Astrocyte (in vitro differentiated cells and primary cell): ENCODE measurements at places on chromosomes 11 and 22. TPM values are rescaled to one million over a fixed set of nuclear protein-coding genes. Genes with fewer than 3 reads are reported as not detected.
A peak's percentile ranks its signal among the peaks of the same experiment; 100 is the strongest.

DNA sequence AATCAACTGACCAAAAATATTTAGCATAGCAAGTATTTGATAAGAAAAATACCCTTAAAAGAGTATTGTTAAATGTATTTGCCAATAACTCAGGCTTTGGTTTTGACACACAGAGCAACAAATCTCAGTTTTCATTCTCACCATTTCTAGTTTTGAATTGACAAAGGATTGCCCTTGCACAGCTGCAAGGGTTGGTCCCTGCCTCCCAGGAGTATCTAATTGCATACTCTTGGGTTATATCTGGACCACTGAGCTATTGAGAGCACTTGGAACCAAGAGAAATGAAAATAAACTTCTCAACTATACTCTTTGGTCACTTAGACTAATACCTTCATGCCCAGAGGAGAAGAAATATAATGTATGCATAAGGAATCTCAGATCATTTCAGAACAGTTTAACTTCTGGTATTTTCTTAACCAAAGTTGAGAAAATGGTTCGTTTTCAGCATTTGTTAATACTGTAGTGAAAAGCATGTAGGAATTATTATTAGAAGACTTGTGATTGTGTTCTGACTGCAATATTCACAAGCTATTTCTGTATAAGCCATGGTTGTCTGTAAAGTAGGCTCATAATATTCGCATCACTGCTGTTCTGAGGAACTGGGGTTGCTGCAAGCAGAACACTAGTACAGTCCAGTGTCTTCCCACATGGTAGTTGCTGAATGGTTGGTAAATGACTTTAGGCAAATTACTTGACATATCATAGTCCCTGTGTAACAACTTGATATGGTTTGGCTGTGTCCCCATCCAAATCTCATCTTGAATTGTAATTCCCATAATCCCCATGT, 7.9 kb downstream of the C2CD3 start:
- H3K27me3 ChIP-seq = no peaks in the 10 kb centered on the region
- no peak for DNase-seq
- H3K4me1 ChIP-seq = no peaks in the 10 kb centered on the region

Gene FXYD6
- total RNA-seq = 8.1 and 10.5 TPM in 2 replicates

Gene DUSP18
- 8.6 and 10.2 TPM in 2 replicates for total RNA-seq

DNA sequence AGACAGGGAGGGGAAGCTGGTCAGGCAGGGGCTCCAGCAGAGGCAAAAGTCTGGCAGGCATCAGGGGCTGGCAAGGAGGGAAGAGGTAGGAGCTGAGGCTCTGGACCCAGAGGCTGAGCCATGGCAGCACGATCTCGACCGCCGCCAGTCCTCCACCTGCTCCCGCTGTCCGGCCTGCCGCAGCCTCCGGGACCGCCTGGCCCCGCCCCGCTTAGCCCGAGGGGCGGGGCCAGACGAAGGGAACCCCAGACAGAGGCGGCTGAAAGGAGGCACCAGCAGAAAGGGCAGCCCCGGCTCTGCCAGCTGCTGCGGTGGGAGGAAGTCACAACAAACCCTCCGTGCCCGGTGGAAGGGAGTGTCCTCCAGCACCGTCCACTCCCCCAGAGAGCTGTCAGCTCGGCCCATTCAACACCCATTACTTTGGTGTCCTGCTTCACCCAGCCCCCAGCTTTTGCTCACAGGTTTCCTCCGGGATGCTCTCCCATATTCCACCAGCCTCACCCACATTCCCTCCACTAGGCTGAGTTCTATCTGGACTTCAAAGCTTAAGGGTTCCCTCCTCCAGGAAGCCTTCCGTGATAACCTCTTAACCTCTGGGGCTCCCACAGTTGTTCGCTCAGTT, at the start of gene MFNG:
Gene MFNG, minus strand, starts transcription at position 161 of the 622 bp plus-strand sequence. CDS start 207 bp downstream, outside the sequence.
- no peaks in the 10 kb centered on the region for H3K27me3 ChIP-seq
- H3K27ac ChIP-seq = no peak within 1 kb of the TSS
- H3K4me3 ChIP-seq = no peak within 1 kb of the TSS
- DNase-seq = no peak
- peaks cover 9% of the 10 kb centered on the region for H3K4me1 ChIP-seq

DNA sequence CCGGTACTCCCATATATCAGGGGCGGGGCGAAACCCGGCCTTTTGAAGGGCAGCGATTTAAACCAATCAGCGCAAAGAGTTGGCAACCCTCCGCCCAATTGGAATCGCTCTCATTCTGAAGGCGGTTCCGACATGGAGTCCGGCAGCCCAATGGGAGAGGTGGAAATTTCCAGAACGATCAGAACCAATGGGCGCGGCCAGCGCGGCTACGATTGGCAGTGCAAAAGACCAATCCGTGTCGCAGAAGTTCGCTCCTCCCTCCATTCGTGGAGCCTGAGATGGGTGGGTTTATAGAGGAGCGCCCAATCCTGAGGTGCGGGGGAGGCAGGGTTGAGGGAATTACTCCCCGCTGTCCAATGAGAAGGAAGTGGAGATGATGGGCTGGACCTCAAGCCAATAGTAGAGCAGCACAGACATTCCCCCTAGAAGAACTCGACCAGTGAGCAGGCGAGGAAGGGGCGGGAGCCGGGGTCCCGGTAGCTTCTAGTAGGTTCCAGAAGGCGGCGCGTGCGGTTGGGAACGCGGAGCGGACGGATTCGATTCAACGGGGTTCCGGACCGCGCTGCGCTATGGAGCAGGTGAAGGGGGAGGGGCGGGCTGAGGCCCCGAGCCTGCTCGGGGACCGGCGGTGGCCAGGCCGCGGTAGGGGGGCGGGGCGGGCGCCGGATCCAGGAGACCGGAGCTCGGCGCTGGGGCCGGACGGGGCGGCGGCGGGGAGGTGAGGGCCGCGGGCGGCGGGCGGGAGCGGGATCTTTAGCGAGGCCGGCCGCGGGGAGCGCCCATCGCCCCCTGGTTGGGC, at the start of gene STIP1:
Gene STIP1, plus strand, starts transcription at position 479 of the 799 bp plus-strand sequence. Its CDS starts 91 bp downstream, at position 570.
- H3K4me1 ChIP-seq = peaks cover 21% of the 10 kb centered on the region
- peaks cover 5% of the 10 kb centered on the region for H3K36me3 ChIP-seq
- peak; percentile 100 for DNase-seq
- no peaks in the 10 kb centered on the region for H3K27me3 ChIP-seq
- peak within 1 kb of the TSS; percentile 70 for H3K4me3 ChIP-seq

DNA sequence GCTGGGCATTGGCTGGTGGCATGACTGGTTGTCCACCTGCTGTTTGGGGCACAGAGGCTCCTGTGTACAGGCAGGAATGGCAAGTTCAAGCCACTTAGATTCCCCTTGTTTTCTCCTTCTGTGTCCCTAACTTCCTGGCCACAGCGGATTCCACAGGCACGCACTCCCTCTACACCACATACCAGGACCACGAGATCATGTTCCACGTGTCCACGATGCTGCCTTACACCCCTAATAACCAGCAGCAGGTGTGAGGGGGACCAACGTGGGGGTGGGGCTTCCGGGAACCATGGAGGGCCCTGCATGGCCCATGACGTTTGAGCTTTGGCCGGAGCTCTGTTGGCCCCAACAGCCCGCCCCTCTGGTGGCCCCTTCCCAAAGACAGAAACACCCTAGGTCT, 7.8 kb downstream of the SIPA1 start:
- DNase-seq = peak; percentile 65
- H3K27me3 ChIP-seq = no peaks in the 10 kb centered on the region
- no peak overlapping the region for H3K27ac ChIP-seq
- H3K4me3 ChIP-seq = no peak overlapping the region

DNA sequence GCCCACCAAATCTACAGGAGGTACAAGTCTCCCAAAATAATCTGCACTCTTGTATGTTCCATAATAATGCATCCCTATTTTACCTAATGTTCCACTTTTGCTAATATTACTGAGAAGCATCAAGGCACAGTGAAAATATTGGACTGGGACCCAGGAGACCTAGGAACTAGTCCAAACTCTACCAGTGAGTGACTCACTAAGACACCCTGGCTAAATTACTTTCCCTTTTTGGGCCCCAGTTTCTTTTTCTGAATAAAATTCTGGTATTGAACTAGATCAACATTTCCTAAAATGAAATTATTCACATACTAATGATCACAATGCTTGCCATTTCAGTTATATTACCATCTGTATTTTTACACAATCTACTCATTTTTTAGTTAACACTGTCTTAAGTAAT, 19.6 kb downstream of the THAP12 start:
- no peak overlapping the region for H3K27ac ChIP-seq
- no peaks in the 10 kb centered on the region for H3K4me1 ChIP-seq
- DNase-seq = no peak
- no peaks in the 10 kb centered on the region for H3K36me3 ChIP-seq
